ENCODE measurements at places on chromosomes 7 and 10.

DNA sequence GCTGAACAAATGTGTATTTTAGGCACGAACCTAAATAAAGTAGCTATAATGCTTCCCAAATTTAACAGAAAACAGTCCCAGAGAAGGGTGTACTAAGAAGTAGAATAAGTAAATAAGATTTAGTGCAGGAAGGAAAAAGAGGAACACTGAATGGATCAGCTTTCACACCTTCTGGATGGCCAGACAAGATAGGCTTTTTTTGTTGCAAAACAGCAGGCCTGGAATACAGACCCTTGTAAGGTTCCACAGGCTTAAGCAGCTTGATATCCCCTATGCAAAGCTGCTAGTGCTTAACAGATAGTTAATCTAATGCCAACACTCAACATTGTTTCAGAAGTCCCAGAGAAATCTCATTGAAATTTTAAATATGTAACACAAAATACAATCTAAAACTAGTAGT is 328.1 kb upstream of the STEAP1 start:
- DNase-seq = no peak

- DNase-seq = no peak
Observed at GRCh38 chr7:143406002-143406357, 2.7 kb downstream of the EPHA1 start.

- no peak for DNase-seq
Observed at GRCh38 chr7:158237672-158238335, 349.8 kb downstream of the PTPRN2 start.

DNA sequence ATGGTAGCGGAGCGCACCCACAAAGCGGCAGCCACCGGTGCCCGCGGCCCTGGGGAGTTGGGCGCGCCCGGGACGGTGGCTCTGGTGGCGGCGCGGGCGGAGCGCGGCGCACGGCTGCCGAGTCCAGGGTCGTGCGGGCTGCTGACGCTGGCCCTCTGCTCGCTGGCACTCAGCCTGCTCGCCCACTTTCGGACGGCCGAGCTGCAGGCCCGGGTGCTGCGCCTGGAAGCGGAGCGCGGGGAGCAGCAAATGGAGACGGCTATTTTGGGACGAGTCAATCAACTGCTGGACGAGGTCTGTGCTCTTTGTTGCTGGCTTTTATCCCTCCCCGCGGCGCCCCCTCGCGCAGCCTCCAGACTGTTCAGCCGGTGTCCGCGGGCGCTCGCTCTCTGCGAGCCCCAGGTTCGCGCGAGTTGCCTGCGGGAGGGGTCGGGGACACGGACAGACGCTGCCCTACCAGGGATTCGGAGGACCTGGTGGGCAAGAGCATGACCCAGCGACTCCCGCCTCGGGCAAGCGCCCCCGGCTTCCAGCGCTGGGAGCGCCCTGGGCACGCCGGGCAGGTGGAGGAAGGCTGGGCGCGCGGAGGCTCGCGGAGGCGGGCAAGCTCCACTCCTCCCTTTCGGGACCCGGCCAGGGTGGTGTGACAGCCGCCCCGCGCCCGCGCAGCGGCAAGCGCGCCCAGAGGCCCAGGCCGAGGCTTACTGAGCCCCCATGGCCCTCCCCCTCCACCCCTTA is 887 bp downstream of the COL13A1 start:
- no peak for DNase-seq

GRCh38 chr10:70974351-70974901 is 86.1 kb upstream of the PCBD1 start:
- no peak for DNase-seq

DNA sequence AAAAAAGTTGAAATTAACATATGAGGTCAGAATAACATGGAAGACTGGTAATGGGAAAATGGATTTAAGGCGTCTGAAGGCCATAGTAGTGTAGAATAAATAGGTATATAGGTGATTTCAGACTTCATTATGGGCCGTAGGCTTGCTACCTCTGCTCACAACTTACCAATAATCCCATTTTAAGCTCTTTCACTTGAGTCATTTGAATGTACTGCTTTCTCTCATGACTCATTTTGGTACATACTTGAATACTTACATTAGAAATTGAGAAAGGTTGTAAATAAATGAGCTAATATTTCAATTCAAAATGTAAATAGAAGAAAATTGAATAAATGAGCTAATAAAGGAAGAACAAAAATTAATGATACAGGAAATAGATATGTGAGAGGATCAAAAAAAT is 42.2 kb upstream of the NEUROD6 start:
- no peak for DNase-seq

GRCh38 chr10:30510184-30510931 is 76.4 kb downstream of the MAP3K8 start:
- DNase-seq = no peak

- no peak for DNase-seq
Observed at GRCh38 chr7:121355574-121355973, 26.8 kb downstream of the WNT16 start.

DNA sequence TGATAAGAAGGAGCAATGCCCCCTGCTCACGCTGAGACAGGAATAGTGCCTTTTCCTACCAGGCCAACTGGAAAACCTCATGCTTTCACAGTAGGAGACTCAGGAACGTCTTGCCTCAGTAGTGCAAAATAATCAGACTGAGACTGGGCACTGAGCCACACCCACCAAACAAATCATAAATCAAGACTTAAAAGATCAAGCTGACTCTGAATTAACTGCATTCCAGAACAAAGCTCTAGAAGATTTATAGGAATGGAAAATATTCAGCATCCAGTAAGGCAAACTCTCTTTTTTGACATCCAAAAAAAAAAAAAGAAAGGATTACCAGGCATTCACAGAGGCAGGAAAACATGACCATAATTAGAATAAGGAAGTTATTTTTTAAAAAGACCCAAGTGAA is 30.5 kb upstream of the SLC18A3 start:
- DNase-seq = no peak

DNA sequence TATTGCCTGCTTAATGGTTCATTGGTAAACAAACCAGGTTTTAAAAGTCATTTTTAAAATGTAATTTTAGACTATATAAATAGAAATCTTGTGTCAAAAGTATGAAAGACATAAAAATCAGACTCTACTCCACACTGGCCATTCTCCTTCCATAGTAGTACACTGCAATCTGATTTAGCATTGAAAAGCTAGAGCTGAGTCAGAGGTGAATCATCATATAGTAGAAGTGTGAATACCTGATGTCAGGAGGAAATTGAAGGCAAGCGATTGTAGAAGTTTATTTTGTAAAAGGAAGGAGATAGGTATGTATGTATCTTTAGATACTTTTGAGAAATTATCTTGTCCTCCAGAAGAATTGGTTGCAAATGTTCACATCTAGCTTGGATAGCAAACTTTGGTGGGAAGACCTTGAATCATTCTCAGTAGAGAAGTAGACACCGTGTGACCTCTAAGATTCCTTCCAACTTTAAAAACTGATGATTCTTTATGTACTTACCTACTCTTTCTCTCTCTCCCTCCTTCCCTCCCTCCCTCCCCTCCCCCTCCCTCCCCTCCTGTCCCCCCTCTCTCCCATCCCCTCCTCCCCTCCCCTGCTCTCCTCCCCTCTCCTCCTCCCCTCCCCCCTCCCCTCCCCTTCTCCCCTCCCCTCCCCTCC is 88.1 kb downstream of the BTAF1 start:
- no peak for DNase-seq

DNA sequence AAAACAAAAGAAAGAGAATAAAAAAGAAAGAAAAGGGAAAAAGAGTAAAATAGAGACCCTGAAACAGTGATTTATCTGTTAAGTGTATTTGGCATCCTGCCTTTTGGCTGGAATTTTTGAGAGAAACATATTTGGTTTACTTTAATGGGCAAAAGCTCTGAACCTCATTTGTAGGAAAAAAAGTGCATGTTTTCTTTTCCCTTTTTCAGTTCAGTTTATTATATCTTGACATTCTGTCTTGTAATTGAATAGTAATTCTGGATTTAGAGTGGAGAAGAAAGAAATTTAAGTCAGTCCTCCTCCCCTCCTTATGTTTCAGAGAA is 69.5 kb downstream of the ARID5B start:
- no peak for DNase-seq

- no peak for DNase-seq
Observed at GRCh38 chr10:43258562-43259212, 8.2 kb downstream of the RASGEF1A start.

DNA sequence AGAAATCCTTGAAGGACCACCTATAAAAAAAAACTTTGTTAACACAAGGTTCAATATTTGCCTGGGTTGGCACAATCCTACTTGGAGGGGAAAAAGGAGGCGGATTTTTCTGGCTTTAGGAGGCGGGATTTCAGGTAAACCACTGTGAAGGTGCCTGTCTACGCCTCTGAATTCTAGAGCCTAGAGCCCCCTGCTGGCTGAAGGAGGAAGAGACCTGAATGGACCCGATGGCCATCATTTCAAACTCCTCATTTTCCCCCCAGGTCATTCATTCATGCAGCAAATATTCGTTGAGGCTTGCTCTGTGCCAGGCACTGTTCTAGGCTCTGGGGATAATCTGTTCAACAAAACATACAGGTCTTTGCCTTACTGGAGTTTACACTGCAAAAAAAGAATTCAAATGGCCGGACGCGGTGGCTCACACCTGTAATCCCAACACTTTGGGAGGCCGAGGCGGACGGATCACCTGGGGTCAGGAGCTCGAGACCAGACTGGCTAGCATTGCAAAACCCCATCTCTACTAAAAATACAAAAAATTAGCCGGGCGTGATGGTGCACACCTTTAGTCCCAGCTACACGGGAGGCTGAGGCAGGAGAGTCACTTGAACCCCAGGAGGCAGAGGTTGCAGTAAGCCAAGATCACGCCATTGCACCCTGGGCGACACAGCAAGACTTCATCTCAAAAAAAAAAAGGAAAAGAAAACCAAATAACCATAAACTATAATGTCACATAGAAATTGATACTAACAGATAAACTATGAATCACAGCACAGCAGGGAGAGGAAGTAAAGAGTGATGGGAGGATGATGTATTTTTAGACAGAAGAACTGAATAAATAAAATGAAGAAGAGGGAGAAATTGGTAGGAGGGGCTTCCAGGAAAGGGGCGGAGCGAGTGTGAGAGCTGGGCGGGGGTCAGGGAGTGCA is 90.1 kb upstream of the NFE2L3 start:
- peak; percentile 56 for DNase-seq

DNA sequence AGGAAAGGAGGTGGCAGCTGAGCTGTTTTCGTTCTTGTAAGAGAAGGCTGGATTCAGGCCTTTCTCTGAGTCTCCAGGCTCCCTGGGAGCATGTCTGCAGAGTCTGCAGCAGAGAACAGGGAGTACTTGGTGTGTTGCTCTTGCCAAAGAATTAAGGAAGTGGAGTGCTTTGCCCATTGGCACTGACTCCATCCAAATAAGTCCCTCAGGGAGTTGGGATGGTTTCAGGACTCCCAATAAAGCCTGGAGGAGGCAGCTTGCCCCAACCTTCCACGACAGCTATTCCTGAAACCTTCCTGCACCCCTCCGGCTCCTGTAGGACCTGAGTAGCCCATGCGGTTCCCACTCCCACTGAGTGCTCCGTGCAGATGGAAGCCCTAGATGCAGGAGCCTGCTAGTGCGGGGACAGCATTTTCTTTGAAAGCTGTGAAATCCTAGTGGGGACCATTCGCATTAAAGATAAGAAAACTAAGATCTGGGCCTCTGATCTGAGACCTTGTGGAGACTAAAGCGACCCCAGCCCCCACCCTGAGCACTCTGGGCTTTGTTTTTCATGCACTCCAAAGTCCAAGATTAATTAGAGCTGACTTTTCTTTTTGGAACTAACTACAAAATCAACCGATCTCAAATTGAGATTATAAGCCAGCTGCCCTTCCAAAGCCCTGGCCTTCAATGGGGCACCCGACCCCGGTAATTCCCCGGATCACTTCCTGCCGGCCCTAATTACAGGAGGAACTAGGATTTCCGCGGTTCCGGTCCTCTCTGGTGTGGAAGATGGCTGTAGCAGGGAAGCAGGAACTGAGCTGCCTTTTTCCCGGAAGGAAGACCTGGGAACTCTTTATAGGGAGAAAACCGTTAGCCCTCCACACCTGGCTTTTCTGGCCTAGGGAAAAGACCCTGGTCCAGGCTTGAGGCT is 110.2 kb downstream of the COL13A1 start:
- DNase-seq = no peak

DNA sequence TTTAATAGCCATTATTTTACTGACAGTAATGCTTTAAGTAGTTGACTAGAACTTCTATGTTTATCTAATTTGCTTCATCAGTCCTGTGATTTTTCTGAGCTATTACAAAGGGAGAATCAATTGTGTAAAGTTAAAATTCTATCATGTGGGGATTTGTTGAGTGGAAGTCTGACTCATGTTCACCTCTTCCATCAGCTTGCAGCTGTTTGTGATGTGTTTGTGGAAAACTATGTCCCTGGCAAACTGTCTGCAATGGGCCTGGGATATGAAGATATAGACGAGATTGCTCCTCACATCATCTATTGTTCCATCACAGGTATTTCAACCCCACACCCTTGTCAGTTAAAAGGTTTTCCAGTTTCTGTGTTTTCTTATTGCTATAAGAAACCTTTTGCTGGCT is 59.9 kb downstream of the SUGCT start:
- DNase-seq = no peak

- no peak for DNase-seq
Observed at GRCh38 chr10:121524157-121524817, 74.0 kb downstream of the FGFR2 start.

DNA sequence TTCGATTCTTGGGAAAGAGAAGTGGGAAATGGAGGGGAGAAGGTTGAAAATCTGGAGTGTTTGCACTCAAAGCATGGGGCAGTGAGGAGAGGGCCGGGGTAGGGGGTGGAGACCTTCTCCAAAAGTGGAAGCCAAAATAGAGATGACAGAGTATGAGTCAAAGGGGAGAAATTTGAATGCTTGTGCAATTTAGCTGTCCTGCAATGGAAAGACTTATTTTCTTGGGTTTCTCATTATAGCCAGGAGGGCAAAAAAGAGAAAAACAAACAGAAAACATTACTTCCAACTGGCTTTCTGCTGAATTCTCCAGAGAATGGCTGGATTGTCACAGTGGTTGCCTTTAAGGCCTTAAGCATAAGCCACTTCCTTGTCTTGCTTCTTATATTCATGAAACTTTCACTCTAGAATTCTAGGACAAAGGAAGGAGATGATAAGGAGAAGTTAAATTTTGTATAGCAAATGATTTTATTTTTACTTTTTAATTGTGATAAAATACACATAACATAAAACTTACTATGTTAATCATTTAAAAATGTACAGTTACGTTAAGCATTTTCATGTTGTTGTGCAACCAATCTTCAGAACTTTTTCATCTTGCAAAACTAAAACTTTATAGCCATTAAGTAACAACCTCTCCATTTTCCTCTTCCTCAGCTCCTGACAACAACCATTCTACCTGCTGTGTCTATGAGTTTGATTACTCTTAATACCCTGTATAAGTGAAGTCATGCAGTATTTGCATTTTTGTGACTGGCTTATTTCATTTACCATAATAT is 100.2 kb downstream of the GPR85 start:
- no peak for DNase-seq

- no peak for DNase-seq
Observed at GRCh38 chr7:4097001-4097609, 585.0 kb upstream of the FOXK1 start.

- DNase-seq = no peak
Observed at GRCh38 chr10:122986335-122986734, 6.1 kb downstream of the PSTK start.

GRCh38 chr10:98302741-98303365 is 34.9 kb upstream of the LOXL4 start:
- no peak for DNase-seq

GRCh38 chr10:64091897-64092296 is 570.7 kb downstream of the REEP3 start:
- DNase-seq = no peak
